ENCODE measurements at places on chromosomes 7 and 10. TPM values are rescaled to one million over a fixed set of nuclear protein-coding genes. Genes with fewer than 3 reads are reported as not detected.
A peak's percentile ranks its signal among the peaks of the same experiment; 100 is the strongest.

GRCh38 chr7:16891874-16892643 is 10.3 kb upstream of the AGR3 start:
- H3K4me3 ChIP-seq = no peak overlapping the region
- no peak for DNase-seq
- H3K36me3 ChIP-seq = no peaks in the 10 kb centered on the region
- no peaks in the 10 kb centered on the region for H3K27me3 ChIP-seq
- H3K4me1 ChIP-seq = no peaks in the 10 kb centered on the region
- no peak overlapping the region for H3K27ac ChIP-seq

DNA sequence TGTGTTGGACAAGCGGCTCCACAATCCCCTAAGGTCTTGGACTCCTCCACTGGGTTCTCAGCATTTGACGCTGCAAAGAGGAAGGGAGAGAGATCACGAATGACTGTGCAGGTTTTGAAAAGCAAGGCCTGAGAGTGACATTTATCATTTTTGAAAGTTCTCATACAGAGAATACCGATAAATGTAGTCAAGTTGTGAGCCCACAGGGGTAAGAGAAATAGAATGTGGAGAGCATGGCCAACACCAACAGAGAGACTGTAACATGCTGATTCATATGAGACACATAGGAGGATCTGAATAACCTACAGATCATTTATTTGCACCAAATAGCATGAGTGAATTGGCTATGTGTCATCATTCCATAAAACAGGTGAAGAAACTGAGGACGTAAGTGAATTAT is 230.5 kb upstream of the MBL2 start:
- DNase-seq = no peak
- H3K27ac ChIP-seq = no peak overlapping the region
- no peaks in the 10 kb centered on the region for H3K36me3 ChIP-seq
- H3K4me3 ChIP-seq = no peak overlapping the region
- H3K27me3 ChIP-seq = no peaks in the 10 kb centered on the region
- H3K4me1 ChIP-seq = no peaks in the 10 kb centered on the region

GRCh38 chr7:66100408-66101050 is 14.1 kb upstream of the CRCP start:
- no peaks in the 10 kb centered on the region for H3K27me3 ChIP-seq
- DNase-seq = no peak
- H3K27ac ChIP-seq = peak overlapping the region; percentile 61
- peak overlapping the region; percentile 65 for H3K4me3 ChIP-seq
- H3K4me1 ChIP-seq = no peaks in the 10 kb centered on the region

- H3K4me3 ChIP-seq = no peak overlapping the region
- H3K36me3 ChIP-seq = no peaks in the 10 kb centered on the region
- no peaks in the 10 kb centered on the region for H3K27me3 ChIP-seq
- no peak overlapping the region for H3K27ac ChIP-seq
Observed at GRCh38 chr7:25613912-25614311, 385.6 kb upstream of the NPVF start.

GRCh38 chr7:81285142-81285871 is 366.5 kb upstream of the SEMA3C start:
- H3K4me1 ChIP-seq = no peaks in the 10 kb centered on the region
- H3K27ac ChIP-seq = no peak overlapping the region
- H3K36me3 ChIP-seq = no peaks in the 10 kb centered on the region
- H3K4me3 ChIP-seq = no peak overlapping the region
- no peaks in the 10 kb centered on the region for H3K27me3 ChIP-seq
- no peak for DNase-seq

GRCh38 chr10:49135575-49136313 is 1.9 kb upstream of the FAM170B start:
- H3K4me3 ChIP-seq = no peak overlapping the region
- H3K4me1 ChIP-seq = no peaks in the 10 kb centered on the region
- H3K27me3 ChIP-seq = peaks cover 3% of the 10 kb centered on the region
- no peak overlapping the region for H3K27ac ChIP-seq

- H3K4me3 ChIP-seq = no peak overlapping the region
- H3K36me3 ChIP-seq = no peaks in the 10 kb centered on the region
- H3K27ac ChIP-seq = no peak overlapping the region
- no peaks in the 10 kb centered on the region for H3K27me3 ChIP-seq
- no peak for DNase-seq
- no peaks in the 10 kb centered on the region for H3K4me1 ChIP-seq
Observed at GRCh38 chr10:130065251-130065650, 45.4 kb downstream of the C10orf143 start.

GRCh38 chr10:114581071-114581470 is 77.0 kb downstream of the ABLIM1 start:
- H3K4me3 ChIP-seq = no peak overlapping the region
- H3K4me1 ChIP-seq = no peaks in the 10 kb centered on the region
- DNase-seq = no peak

DNA sequence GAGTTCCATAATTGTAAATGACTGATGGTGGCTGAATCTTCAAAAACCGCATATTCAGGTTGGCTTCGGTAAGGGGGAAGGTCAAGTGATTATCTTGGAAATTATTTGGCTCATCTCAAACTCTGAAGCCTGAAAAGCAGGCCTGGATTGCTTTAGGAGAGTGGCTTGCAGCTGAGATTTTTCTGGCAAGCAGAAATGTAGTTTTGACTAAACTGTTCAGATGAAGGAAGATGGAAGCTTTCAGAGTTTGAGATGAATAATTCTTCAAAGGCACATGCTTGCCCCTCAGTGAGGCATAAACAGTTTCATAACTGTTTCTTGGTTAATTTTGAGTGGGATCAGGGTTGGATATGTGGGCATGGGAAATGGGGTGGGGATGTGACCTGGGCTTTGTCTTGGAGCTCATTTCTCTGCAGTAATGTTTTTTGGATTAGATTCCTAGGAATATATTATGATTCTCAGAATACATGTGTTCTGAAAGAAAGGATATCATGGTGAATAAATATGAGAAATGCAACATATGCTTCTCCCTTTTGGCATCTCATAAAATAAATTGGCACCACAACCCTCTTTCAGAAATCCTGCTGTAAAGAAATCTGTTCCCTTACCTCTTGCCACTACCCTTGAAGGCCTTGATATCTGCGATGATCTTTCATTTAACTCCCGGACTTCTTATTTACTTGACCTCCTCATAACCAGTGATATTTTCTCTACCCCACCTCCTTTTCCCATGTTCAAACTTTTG is 469.2 kb downstream of the ADRA2A start:
- no peak for DNase-seq
- H3K4me3 ChIP-seq = no peak overlapping the region
- no peaks in the 10 kb centered on the region for H3K36me3 ChIP-seq
- no peaks in the 10 kb centered on the region for H3K27me3 ChIP-seq
- no peaks in the 10 kb centered on the region for H3K4me1 ChIP-seq
- H3K27ac ChIP-seq = no peak overlapping the region

GRCh38 chr7:107187774-107188173 is 19.0 kb downstream of the HBP1 start:
- no peaks in the 10 kb centered on the region for H3K4me1 ChIP-seq
- no peak for DNase-seq
- no peaks in the 10 kb centered on the region for H3K27me3 ChIP-seq
- H3K4me3 ChIP-seq = no peak overlapping the region
- H3K27ac ChIP-seq = no peak overlapping the region

HTR7 gene
- total RNA-seq = 0.13 TPM

CNTNAP2 gene
- 0.11 TPM for total RNA-seq

CPA4 gene
- not detected for total RNA-seq

ATOH7 gene
- not detected for total RNA-seq

GLRX3 gene
- 30.3 TPM for total RNA-seq

HOXA6 gene
- 0.49 TPM for total RNA-seq

HOXA1 gene
- total RNA-seq = 0.32 TPM

ZNRF2 gene
- total RNA-seq = 24.4 TPM

EPO gene
- total RNA-seq = not detected

ST8SIA6 gene
- 0.95 TPM for total RNA-seq

DDC gene
- total RNA-seq = not detected

GNGT1 gene
- total RNA-seq = not detected

SSBP1 gene
- total RNA-seq = 108 TPM
